Cardiac septum (tissue), 1 donor: ENCODE measurements at places on chromosomes 3 and 15.

- no peak for DNase-seq
These were observed 283.1 kb downstream of the GABRG3 start for GRCh38 chr15:27254055-27254454.

DNA sequence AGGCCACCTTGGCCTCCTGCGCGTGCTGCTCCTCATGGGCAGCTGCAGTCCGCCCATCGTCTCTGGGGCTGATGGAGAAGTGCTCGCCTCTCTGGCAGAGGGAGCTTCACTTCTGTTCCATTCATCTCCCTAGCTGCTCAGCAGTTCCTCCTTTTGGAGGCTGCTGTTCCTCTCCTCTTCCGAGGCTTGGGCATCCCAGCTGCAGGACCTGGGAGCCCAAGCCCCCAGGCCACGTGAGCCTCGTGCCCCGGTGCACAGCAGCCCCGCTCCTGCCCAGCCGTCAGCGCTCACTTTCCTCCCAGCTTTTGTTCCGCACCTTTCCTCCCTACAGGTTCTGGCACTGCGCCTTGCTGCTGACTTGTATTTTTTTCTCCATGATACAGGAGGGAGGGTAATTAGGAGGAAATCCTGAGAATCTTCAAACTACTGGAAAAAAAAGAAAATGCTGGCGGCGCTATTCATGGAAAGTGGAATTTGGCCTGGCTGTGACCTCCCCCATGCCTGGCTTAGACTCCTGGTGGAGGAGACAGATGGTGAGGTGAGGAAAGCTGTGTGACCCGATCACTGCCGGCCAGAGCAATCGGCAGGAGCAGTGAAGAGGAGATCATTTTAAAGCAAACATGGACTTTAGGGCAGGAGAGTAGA lies 210.1 kb downstream of the CHST2 start:
- no peak for DNase-seq

GRCh38 chr3:11304175-11304574 lies 32.0 kb downstream of the ATG7 start:
- DNase-seq = no peak

GRCh38 chr3:55197021-55197420 lies 269.2 kb upstream of the LRTM1 start:
- no peak for DNase-seq

- DNase-seq = no peak
These were observed 285.7 kb upstream of the MME start for GRCh38 chr3:154794391-154794790.

DNA sequence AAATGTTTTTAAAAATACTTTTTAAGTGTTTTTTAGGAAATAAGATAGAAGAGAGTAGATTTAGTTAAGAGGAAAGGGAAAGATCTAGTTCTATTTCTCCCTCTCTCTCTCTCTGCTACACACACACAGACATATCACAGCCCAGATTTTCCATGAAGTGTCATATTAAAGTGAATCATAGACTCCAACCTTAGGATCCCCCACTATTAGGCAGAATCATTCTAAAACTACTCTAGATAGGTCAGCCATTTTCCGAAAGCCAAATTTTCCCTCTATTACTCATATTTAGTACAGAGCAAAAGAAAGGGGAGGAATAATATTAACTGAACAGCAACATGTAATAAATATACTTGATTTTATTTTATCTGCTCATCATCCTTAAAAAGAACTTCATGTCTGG lies 45.1 kb upstream of the RSL24D1 start:
- DNase-seq = no peak

GRCh38 chr3:186648851-186649250 lies 8.7 kb downstream of the FETUB start:
- no peak for DNase-seq

- no peak for DNase-seq
These were observed 17.1 kb downstream of the SLC9A9 start for GRCh38 chr3:143831208-143831607.

DNA sequence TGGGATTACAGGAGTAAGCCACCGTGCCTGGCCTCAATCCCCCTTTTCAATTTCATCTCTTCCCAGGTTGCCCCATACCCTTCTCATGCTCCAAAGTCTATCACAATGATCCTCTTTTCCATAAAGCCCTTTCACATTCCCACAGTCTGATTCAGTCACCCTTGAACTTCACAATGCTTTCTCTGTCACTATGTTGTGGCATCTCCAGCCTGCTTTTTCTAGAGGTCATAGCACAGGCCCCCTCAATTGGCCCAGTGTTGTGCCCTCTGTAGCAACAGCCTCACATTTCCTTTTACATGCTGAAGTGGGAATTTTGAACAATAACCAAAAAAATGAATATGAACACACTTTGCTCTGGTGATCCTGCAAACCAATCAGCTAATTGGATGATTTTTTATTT lies 21.5 kb downstream of the DRD3 start:
- no peak for DNase-seq

DNA sequence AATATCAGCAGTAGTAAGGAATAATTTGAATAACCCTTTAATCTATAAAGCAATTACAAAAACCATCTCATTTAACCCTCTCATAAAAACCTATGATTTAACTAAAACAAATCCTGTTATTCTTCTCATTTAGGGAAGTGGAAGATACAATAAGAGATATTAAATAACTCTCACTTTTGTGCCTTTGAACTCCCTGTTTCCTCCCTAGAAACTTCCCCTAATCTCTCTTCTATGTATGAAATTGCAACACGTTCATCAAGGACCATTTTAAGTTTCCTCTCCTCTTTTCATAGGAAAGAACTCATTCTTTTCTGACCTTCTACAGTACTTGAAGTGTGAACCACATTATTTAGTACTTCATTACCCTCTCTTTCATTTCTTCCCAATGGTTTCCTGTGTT lies 18.8 kb upstream of the FAM81A start:
- DNase-seq = no peak

- DNase-seq = no peak
These were observed 353.9 kb upstream of the RARB start for GRCh38 chr3:25074149-25074548.

GRCh38 chr15:69126054-69126469 lies 34.4 kb upstream of the GLCE start:
- no peak for DNase-seq

DNA sequence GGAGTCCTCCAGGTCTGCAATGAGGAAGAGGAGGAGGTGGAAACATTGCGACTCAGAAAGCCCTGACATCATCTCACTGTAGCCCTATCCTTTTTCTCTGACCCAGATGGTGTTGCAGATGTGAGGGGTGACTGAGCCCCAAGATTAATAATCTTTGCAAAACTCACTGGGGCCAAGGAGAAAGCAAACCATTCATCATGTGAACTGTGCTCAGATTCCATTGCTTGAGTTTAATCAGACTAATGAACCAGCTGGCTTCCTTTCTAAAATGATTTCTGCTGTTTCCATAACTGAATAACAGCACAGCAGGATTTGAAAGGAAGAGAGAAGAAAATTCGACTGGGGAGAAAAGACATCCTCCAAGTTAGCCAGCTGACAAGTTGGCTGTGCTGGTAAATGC lies 13.4 kb upstream of the DGKG start:
- DNase-seq = no peak

DNA sequence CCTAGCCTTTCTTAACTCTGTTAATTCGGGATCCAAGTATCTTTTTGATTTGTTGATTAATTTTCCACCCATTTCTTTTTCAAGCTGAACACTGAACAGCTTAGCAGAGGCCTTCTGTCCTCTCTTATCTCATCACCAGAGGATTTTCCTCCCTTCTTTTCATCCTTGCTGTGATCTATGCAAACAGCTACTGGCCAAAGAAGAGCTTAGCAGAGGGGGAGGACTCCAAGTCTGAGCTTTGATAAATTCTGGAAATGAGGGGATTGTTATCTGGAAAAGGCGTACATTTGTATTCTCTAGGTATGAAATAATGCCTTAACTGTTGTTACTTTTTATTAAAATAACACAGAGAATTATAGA lies 13.4 kb downstream of the DZIP3 start:
- no peak for DNase-seq

DNA sequence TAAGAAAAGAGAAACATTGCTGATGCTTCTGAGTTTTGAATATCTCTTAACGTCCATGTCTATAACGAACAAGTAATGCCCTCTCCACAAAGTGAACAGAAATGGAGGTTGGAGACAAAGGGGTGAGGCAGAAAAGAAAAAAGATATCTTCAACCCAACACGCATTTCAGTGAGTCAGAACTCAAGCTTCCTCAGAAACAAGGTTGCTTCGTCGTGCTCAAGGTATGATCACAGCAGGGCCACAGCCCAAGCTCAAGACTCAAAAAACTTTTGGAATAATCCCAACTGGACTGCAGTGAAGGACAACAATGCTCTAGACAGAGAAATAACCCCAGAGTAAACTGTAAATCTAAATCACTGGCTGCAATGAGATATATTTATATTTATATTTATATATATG lies 18.9 kb downstream of the WNT5A start:
- DNase-seq = no peak

DNA sequence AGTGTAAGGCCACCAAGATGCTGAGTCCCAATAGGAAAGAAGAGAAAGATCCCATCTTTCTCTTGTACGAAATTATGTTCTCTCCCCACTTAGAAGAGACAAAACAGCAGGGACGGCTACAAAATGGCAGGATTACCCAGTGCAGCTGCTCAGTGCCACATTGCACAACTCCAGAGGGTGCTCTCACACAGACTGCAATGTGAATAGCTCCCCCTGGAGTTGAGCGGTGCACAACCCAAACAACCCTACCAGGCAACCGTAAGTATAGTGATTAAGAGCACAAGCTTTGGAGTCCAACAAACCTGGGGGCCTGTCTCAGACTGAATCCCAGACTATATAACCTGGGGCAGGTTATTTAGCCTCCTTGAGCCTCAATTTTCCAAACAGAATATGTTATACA lies 3.1 kb upstream of the BHLHE40 start:
- peak; percentile 86 for DNase-seq

DNA sequence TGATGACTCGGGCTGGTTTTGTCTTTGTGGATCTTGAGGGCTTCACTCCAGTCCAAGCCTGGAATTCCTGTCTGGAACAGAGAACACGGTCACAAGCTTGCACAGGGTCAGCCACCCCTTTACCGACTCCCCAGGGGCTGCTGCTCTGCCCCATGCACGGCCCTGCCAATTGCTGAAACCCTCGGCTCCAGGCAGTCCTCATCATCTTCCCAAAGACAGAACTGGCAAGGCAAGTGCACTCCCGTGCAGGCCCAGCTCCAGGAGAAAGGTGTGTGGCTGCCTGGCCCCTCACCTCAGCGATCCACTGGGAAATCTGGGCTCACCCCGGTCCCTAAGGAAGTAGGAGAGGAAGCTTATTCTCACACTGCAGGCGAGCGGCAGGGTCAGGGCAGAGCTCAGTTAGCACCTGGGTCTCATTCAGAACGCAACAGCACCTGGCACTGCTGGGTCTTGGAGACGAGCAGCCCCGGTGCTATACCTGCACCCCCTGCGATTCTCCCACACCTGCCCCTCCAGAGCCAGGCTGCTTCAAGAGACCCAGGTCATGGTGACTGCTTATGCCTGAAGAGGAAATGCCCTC lies 7.2 kb downstream of the MAP6D1 start:
- DNase-seq = peak; percentile 74

GRCh38 chr3:46433841-46434240 lies 26.8 kb downstream of the CCRL2 start:
- no peak for DNase-seq
